CD4-positive, alpha-beta T cell treated with Interleukin-21 for 1 hour (primary cell): ENCODE measurements at places on chromosomes 16 and 17.

- no peak for DNase-seq
Observed at GRCh38 chr17:4407216-4407615, 26.5 kb upstream of the SPNS3 start.

DNA sequence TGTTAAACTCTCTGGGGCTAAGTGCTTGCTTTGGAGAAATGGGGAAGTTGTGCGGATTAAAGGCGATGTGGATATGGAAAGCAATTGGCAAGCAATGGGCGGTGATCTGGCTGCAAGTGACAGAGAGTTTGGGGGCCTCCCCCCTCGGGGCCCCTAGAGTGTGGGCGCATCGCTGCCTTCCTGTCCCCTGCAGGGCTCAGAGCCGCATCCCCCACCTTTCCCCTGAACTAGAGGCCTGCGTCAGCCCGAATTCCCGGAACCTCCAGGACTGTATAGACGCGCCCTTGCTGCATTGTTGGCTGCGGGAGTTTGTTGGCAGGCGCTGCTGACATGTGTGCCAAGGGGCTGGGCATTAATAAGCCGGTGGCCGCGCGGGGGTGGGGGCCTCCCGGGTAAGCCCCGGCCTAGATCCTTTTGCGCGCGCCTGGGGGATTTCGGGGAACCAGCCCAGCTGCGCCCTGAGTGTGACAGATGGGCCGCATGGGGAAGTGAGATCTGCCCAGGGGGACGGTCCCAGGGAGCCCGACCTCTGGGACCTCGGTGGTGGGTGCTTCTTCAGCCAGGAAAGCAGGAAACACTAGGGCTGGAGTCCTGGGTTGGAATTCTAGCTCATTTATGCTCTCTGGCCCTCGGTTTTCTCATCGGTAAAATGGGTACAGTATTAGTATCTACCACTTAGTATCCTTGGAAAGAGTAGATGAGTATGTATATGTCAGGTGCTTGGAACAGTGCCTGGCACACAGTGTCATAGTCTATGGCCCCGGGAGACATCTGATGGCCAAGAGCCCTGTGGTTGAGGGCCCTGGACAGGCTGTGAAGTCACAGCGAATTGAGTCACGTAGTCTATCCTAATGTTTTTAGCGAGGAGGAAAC, 1.0 kb downstream of the EEF2K start:
- DNase-seq, result peak; percentile 61

GRCh38 chr17:78351449-78352006, 8.3 kb downstream of the SOCS3 start:
- no peak for DNase-seq

DNA sequence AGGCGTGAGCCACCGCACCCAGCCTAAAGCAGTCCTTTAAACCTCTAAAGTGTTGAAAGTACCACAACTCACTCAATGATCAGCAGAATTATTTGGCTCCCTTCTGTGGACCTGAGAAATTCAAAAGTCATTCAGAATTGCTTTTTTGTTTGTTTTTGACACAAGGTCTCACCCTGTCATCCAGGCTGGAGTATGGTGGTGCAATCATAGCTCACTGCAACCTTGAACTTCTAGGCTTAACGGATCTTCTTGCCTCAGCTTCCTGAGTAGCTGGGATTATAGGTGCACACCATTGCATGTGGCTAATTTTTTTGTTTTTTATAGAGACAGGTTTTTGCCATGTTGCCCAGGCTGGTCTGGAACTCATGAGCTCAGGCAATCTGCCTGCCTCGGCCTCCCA, 44.3 kb downstream of the TRAF4 start:
- no peak for DNase-seq

GRCh38 chr16:49419006-49419405, 45.4 kb downstream of the C16orf78 start:
- no peak for DNase-seq

- DNase-seq, result no peak
Observed at GRCh38 chr16:85577899-85578598, 35.1 kb upstream of the GSE1 start.

- no peak for DNase-seq
Observed at GRCh38 chr17:77893144-77894044, 65.1 kb upstream of the TNRC6C start.

DNA sequence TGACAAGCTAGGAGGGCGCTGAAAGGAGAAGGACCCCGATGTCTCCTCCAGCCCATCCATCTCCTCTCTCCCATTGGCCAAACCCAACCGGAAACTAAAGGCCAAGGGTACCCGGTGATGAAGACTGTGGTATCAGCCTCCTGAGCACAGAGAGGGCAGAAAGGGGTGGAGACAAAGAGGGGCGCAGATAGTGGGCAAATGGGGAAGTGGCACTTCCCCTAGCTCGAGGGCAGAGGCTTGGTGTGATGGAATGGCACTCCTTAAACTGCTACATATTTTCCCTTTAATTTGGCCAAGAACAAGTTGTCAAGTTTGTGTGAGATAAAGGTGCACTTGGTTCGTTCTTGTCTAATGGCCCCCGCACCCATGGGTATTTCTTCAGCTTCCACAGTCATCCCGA, 27.8 kb downstream of the IL4R start:
- no peak for DNase-seq

GRCh38 chr16:88818575-88818874, 6.8 kb upstream of the APRT start:
- DNase-seq, result no peak

DNA sequence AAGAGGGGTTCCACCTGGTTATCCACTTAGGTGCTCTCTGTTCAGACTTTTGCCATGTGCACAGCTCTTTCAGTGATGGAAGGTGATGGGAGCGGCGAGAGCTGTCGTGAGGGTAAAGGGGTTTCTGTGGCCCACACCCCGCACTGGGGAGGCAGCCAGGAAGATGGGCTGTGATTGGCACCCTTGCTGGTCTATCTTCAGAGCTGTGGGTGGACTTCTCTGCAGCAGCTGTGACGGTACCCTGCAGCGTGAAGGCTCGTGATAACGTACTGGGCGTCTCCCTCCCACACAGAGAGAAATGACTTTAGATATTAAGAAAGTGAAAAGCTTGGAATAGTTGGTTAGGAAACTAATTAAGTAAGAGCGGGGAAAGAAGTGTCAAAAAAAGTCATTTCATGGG, 45.8 kb downstream of the MPRIP start:
- DNase-seq, result no peak

GRCh38 chr17:27631411-27631760, 398 bp downstream of the LGALS9 start:
- DNase-seq, result peak; percentile 22

DNA sequence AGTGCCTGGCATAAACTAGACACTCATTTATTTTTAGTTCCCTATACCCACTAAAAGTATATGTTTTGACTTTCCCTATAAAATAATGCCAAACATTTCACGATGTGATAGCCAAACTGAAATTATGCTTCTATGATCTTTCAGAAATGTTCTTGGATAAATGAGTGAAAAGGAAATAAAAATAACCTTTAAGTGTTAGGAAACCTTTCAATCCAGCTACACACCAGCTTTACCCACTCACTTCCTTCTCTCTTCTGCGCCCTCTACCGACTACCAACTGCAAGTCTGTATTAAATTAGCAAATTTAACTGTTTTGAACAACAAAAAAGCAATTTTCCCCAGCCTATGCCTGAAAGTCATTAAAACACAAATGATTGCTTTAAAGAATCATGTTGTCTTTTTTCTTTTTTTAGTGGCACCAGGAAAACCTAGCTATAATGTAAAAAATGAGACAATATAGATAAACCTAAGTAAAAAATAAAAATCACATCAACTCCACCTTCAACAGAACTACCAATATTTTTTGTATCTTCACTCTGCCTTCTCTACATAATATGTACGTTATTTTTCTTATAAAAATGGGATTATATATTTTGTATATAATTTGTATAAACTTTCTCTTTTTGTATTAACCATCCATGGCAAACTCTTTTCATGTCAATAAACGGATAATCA, 13.2 kb upstream of the TMEM100 start:
- peak; percentile 41 for DNase-seq

- no peak for DNase-seq
Observed at GRCh38 chr17:75270966-75271232, at the start of gene MIF4GD. Gene MIF4GD (minus strand): TSS chr17:75271231. CDS start chr17:75270195, 1,036 bp downstream.

DNA sequence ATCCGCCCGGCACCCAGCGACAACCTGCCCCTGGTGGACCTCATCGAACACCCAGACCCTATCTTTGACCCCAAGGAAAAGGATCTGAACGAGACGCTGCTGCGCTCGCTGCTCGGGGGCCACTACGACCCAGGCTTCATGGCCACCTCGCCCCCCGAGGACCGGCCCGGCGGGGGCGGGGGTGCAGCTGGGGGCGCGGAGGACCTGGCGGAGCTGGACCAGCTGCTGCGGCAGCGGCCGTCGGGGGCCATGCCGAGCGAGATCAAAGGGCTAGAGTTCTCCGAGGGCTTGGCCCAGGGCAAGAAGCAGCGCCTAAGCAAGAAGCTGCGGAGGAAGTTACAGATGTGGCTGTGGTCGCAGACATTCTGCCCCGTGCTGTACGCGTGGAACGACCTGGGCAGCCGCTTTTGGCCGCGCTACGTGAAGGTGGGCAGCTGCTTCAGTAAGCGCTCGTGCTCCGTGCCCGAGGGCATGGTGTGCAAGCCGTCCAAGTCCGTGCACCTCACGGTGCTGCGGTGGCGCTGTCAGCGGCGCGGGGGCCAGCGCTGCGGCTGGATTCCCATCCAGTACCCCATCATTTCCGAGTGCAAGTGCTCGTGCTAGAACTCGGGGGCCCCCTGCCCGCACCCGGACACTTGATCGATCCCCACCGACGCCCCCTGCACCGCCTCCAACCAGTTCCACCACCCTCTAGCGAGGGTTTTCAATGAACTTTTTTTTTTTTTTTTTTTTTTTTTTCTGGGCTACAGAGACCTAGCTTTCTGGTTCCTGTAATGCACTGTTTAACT, 1.0 kb downstream of the NOG start:
- DNase-seq, result no peak
